ENCODE measurements at places on chromosomes 1 and 21.

DNA sequence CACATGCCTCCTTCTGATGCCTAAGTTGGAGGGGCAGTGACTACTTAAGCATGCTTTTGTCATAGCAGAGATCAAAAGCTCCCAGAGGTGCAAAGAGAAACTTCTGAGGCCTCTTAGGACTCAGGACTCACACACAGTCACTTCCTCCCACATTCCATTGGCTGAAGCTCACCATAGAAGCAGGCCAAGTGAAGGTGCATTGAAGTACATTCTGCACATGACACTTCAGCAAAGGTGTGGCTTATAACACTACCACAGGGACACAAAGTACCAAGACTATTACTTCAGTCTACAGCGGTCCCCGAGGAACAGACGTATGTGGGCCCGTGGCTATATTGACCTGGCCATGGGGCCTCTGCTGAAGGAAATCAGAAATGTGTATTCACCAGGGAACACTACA, 2.5 kb upstream of the POGK start:
- DNase-seq: no peak

DNA sequence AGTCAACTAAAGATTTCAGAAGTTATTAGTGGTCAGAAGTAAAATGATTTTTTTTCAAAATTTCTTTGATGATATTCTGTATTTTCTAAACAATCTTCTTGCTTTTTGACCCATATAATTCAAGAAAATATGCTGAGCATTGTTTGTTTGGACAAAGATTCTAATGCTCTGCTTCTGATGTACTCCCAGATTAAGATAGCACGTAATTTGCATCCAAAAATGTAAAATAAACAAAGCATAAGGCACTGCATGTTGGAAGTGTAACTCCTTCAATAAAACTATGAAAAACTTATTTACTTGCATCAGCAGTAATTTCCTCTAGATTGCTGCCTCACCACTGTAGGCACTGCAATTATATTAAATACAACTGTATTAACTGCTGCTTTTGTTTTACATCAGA, 1054.1 kb downstream of the TTLL7 start:
- no peak for DNase-seq

GRCh38 chr21:15252431-15252830, 187.6 kb upstream of the NRIP1 start:
- no peak for DNase-seq

- no peak for DNase-seq
These were observed 37.1 kb downstream of the C21orf91 start for GRCh38 chr21:17782051-17782450.

DNA sequence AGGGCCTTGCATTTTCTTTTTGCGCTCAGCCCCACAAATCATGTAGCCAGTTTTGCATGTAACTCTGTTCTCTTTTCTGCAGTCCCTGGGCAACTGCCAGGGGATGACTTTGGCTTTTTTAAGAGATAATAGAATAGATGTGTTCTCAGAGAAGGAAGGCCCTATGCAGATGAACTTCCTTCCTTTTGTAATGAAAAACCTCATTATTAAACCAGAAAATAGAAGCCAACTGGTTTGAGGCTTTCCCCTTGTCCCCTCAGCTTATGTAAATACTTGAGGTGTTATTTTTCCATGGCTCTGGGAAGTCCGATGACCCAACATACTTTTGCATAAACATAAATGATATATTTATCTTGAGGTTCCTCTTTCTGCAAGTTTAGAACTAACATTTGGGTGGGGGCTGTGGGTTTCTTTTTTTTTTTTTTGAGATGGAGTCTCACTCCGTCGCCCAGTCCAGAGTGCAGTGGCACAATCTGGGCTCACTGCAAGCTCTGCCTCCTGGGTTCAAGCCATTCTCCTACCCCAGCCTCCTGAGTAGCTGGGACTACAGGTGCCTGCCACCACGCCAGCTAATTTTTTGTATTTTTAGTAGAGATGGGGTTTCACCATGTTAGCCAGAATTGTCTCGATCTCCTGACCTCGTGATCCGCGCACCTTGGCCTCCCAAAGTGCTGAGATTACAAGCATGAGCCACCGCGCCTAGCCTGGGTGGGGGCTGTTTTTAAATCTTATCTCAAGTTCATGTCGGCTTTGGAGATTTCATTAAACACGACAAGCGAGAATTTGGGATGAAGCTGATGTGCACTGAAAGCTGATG, 14.4 kb upstream of the FCRL5 start:
- DNase-seq: no peak

DNA sequence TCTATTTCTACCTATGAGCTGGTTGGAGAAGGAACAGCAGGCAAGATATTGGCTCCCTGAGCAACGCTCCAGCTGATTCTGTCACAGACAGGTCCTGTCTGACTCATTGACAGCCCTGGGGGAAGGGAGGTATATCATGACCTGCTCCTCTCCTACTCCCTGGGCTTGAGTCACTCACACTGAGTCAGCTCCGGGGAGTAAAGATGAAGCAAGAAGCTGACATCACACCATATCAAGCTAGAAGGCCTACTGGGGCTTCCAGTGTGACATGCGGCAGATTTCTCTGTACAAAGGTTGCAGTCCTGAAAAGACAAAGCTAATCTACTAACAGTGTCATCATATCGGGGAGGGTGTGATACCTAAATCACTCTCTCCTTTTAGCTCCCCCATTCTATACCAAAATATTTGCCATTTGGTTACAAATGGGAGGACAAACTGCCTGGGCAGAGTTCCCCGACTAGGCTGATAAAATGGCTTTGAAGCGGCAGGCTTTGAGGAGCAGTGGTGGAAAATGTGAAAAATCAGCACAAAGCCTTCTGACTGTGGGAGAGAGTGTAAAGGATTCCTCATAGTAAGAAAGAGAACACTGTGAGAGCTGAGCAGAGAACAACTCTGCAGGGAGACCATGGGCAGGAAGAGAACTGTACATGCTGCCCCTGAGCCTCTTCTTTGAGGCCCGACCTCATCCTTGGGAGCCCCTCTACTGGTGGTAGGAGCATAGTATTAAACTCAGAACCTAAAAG, 15.5 kb downstream of the PI4KB start:
- peak; percentile 30 for DNase-seq

DNA sequence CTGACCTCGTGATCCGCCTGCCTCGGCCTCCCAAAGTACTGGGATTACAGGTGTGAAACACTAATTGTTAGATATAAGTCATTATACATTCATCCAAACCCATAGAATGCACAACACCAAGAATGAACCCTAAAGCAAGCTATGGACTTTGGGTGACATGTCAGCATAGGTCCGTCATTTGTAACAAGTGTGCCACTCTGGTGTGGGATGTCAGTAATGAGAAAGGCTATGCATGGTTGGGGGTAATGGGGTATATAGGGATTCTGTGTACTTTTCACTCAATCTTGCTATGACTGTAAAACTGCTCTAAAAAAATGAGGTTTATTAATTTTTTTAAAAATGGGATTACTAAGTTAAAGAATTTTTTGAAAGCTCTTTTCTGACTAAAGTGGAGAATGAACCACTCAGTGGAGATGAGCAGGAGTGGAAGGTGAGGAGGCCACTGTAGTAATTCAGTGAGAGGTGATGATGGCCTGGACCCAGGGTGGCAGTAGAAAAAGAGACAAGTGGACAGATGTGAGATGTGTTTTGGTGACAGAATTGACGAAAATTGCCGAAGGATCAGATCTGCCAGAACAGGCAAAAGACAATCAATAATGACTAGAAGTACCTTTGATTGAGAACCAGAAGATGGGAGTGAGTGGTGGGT, 21.3 kb upstream of the S1PR1 start:
- DNase-seq: no peak

- no peak for DNase-seq
These were observed 2.0 kb downstream of the EFHD2 start for GRCh38 chr1:15411593-15412137.

- no peak for DNase-seq
These were observed 398.8 kb downstream of the TGFB2 start for GRCh38 chr1:218743861-218744505.

GRCh38 chr1:58816072-58816746, 32.4 kb upstream of the JUN start:
- peak; percentile 94 for DNase-seq

- peak; percentile 57 for DNase-seq
These were observed 7.2 kb downstream of the TAL1 start for GRCh38 chr1:47224676-47225399.

GRCh38 chr1:31483012-31483946, 70.3 kb downstream of the SERINC2 start:
- DNase-seq: no peak

- DNase-seq: peak; percentile 54
These were observed 7.6 kb upstream of the SLC19A1 start for GRCh38 chr21:45549626-45550463.

GRCh38 chr1:227428803-227429202, 110.5 kb upstream of the CDC42BPA start:
- no peak for DNase-seq

GRCh38 chr1:2972879-2973575, 48.2 kb upstream of the ACTRT2 start:
- DNase-seq: no peak

GRCh38 chr1:29860056-29860455, 623.7 kb downstream of the PTPRU start:
- no peak for DNase-seq

- DNase-seq: peak; percentile 70
These were observed 58.4 kb upstream of the CXADR start for GRCh38 chr21:17454315-17455027.

GRCh38 chr1:245229051-245229450, 74.3 kb downstream of the KIF26B start:
- DNase-seq: no peak

GRCh38 chr1:147273409-147274336, 31.2 kb downstream of the CHD1L start:
- peak; percentile 54 for DNase-seq

DNA sequence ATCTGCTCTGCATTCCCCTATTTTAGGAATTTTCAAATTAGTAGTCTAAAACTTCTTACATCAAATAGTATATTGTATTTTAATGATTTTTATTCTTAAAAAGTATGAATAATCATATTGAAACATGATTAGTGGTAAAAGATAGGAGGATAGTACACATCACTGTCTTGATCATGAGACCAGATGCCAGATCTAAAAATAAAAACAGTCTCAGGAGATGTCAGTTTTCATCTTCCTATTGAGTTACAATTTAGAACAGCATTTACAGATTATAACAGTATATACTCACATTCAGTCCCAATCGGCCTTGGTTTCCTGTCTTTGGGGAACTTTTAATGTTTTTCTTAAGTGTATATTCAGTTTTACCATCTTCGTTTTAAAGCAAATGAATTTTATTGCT, 95.9 kb downstream of the USP25 start:
- no peak for DNase-seq

DNA sequence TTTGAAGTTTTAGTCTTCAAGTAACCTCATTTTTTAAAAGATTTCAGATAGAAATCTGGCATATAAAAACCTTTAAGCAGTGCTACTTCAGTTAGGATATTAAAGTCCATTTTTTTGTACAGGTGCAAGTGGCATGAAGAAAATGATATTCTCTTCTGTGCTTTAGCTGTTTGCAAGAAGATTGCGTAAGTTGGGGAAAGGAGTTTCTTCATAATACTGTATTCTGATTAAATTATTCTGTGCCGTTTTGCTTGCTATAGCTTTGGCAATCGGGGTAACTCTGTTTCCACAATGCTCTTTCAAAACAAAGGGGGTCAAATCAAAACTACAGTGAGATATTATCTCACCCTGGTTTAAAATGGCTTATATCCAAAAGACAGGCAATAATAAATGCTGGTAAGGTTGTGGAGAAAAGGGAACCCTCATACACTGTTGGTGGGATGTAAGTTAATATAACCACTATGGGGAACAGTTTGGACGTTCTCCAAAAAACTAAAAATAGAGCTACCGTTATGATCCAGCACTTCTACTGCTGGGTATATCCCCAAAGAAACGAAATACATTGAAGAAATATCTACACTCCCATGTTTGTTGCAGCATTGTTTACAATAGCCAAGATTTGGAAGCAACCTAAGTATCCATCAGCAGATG, 27.1 kb downstream of the MAEL start:
- no peak for DNase-seq

- no peak for DNase-seq
These were observed 20.1 kb downstream of the KIAA0040 start for GRCh38 chr1:175172503-175172902.

GRCh38 chr1:62294261-62294660, 25.0 kb downstream of the KANK4 start:
- peak; percentile 45 for DNase-seq

DNA sequence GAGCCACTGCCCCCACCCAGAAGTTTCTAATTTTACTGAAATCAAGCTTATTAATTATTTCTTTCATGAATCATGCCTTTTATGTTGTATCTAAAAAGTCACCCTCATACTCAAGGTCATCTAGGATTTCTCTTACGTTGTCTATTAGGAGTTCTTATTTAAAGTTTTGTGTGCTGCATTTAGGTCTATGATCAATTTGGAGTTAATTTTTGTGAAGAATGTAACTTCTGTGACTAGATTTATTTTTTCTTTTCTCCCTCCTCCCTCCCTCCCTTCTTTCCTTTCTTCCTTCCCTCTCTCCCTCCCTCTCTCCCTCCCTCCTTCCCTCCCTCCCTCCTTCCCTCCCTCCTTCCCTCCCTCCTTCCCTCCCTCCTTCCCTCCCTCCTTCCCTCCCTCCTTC, 317.6 kb downstream of the PLA2G4A start:
- no peak for DNase-seq

DNA sequence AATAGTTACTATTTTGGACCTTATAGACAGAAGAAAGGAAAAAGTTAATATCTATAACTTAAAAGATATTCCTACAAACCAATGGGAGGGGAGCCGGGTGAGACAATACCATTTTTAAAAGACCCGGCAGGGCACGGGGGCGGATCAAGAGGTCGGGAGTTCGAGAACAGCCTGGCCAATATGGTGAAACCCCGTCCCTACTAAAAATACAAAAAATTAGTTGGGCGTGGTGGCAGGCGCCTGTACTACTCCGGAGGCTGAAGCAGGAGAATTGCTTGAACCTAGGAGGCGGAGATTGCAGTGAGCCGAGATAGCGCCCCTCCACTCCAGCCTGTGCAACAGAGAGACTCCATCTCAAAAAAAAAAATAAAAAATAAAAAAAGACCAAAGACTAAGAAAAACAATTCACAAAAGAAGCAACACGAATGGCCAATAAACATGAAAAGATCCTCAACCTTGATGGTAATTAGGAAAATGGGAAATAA, 1.2 kb upstream of the PSMB2 start:
- DNase-seq: no peak

- DNase-seq: no peak
These were observed 124.6 kb downstream of the HLCS start for GRCh38 chr21:36841866-36842265.

- no peak for DNase-seq
These were observed 923.1 kb upstream of the NEGR1 start for GRCh38 chr1:73205294-73205973.

- peak; percentile 68 for DNase-seq
These were observed 1.6 kb upstream of the BARHL2 start for GRCh38 chr1:90718411-90719329.

DNA sequence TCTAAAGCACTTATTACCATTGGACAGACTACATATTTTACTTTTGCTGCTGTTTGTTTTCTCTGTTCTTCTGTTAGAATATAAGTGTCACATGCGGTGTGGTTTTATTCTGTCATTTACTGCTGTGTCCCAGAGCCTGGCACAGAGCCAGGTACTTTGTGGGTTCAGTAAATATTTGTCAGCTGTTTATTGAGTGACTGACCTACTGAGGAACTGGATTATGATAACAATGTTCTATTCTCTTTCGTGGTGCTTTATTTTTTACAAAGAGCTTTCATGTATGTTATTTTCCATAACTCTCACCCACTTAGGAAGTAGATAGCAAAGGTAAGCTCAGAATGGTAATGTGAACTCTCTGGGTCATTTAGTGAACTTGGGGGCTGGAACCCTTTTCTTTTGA, 118.8 kb downstream of the RWDD3 start:
- no peak for DNase-seq

Measured in SK-N-SH (cell line).